ENCODE measurements at places on chromosomes 3 and 15.

- no peak for DNase-seq
Observed at GRCh38 chr3:183178833-183179549, 16.5 kb upstream of the LAMP3 start.

DNA sequence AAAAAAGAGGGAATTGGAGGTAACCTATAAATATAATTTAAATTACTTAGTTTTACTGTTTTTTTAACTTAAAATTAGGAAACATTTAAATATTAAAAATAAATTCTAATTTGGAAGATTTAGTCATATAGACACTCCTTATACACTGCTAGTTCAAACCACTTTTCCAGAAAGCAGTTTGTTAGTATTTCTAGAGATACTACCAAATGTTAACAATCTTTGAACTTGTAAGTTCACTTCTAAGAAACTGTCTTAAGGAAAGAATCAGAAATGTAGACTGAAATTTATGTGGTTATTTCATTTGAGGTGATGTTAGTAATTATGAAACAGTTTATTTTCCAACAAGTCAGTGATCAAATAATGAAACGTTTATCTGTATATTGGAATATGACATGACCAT, 22.7 kb downstream of the CTDSPL2 start:
- DNase-seq: no peak

- no peak for DNase-seq
Observed at GRCh38 chr15:93154666-93155065, 65.7 kb upstream of the RGMA start.

DNA sequence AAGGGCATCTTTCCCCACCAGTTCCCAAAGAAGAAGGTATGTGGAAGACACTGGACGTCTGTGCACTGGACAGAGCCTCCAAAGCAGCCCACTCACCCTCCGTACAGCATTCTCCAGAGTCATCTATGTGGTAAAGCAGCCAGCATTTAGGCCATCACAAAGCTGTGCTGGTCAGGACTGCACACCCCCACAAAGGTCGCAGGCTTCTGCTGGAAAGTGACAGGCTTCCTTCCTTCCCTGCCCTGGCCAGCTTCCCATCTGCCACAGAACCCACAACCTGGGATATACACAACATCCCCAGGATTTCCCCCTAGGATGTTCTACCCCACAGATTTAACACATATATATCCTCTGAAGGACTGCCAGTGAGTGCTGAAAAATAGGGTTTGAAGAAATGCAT, 64.6 kb upstream of the GALNT15 start:
- no peak for DNase-seq

DNA sequence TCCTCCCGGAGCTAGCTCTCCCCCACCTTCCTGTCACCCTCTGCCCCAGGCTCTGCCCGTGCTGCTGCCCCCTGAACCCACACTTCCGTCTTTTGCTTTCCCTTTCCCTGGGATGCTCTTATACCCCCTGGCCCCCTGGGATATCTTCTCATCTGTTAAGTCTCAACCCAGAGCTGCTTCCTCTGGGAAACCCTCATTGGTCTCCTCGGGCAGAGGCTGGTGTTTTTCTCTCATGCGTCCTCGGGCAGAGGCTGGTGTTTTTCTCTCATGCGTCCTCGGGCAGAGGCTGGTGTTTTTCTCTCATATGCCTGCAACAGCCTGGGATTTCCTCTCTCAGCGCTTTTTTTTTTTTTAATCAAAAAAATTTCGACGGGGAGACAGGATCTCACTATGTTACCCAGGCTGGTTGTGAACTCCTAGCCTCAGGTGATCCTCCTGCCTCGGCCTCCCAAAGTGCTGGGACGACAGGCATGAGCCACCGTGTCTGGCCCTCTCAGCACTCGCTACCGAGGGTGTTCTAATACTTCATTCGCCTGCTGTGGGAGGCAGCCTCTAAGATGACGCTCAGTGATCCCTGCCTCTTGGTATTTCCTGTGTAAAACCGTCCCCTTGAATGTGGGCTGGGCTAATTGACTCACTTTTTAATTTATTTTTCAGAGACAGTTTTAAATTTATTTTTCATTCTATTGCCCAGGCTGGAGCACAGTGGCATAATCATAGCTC, 62.7 kb upstream of the TFRC start:
- no peak for DNase-seq

GRCh38 chr15:69660658-69661405, 208.2 kb downstream of the RPLP1 start:
- no peak for DNase-seq

DNA sequence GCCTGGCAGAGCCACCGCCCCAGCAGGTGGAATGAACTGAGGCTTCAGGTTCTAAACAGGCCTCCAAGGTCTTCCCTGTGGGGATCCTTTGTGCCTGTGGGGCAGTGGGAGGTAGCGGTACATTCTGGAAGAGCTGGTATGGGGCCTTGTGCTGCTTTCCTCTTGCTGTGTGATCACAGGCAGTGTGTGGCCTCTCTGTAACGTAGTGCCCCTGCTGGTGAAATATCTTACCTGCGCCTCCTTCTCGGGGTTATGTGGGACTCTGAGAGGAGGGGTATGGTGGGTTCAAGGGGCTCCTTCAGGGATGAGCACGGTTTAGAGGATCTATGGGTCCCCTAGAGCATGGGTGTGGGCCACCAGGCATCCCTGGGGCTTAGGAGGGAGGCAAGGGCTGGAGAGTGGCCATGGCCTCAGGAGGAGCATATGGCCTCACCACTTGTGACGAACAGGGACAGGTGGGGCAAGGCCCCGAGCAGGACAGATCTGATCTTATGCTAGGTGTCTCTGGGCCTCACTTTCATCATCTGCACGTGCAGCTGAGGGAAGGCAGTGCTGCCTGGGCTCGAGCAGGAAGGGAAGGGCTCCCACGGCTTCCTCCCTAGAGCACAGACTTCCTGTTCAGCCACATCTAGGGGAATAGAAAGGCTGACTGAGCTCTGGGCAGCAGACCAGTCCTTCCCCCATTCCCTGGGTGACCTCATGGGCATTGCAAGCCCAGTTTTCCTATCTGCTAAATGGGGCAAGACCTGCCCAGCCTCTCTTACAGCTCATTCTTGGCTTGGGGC, 1.9 kb upstream of the ALS2CL start:
- no peak for DNase-seq

GRCh38 chr3:127410137-127410488, 122.3 kb upstream of the PRR20G start:
- DNase-seq: no peak

GRCh38 chr3:188949996-188950395, 221.8 kb upstream of the TPRG1 start:
- no peak for DNase-seq

DNA sequence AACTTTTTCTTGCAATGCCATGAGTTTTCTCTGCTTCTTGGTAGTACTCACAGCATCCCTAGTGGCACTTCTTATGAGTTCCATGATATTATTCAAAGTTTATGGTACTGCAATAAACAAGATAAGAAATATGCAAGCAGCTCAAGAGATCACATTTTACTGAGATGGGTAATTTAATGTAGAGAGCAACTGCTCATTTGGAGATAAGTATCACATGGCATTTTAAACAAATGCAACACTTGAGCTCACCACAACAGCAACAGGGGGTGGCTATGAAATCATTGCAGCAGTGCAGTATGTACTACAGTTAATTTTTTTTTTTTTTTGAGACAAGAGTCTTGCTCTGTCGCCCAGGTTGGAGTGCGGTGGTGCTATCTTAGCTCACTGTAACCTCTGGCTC, 85.1 kb downstream of the WDR49 start:
- DNase-seq: no peak

GRCh38 chr15:70234256-70234905, 136.7 kb upstream of the TLE3 start:
- peak; percentile 14 for DNase-seq

DNA sequence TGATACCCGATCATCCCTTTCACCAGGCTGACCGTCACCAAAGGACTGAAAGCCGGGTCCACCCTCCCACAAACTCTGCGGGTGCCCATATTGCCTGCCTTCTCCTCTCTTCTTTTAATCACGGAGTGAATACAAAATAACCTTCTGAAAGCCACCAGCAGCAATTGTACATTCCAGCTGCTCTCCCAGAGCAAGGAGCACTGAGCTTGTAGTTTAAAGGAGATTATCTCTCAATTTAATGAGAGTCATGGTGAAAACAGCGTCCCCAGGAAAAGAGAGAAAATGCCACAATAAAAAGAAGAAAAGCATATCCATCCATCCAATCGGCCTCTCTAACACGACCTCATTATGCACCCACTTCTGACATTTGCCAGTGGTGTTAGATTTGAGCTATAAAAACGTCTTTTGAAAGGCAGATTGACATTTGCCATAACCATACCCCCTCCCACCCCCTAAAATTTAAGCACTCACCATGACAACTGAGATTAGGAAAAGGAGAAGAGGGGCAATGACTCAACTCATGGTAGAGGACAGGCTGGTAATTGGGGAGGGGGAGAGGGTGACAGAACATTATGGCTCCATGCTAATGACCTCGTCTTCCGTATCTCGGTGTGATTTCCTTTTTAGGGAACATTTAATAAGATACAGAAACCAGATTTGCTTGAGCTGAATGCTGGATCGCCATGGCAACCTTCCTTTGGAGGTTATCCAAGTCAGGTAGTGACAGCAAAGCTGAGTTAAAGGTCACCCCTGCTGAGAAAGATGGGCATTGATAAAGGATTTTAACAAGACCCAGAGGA, 106.2 kb downstream of the ST8SIA2 start:
- DNase-seq: no peak

GRCh38 chr3:46995901-46996562, 16.6 kb downstream of the NBEAL2 start:
- peak; percentile 64 for DNase-seq

DNA sequence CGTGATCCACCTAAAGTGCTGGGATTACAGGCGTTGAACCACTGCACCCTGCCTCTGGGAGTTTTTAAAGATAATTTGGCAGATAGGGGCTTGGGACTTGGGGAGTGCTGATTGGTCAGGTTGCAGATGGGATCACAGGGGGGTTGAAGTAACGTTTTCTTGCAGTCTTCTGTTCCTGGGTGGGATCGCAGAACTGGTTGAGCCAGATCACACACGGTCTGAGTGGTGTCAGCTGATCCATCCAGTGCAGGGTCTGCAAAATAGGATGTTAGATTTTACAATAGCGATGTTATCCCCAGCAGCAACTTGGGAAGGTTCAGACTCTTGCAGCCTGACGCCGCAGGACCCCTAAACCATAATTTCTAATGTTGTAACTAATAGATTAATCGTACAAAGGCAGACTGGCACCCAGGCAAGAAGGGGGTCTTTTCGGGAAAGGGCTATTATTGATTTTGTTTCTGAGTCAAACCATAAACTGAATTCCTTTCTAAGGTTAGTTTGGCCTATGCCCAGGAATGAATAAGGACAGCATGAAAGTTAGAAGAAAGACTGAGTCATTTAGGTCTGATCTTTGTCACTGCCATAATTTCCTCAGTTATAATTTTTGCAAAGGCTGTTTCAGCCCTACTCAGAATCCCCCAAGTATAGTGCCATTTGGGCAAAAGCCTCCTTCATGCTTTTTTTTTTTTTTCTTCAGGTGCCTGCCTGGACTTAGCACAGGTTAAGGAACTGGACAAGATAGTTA, 1.5 kb upstream of the CA12 start:
- DNase-seq: peak; percentile 22

- no peak for DNase-seq
Observed at GRCh38 chr3:58106640-58107039, 98.4 kb downstream of the FLNB start.

DNA sequence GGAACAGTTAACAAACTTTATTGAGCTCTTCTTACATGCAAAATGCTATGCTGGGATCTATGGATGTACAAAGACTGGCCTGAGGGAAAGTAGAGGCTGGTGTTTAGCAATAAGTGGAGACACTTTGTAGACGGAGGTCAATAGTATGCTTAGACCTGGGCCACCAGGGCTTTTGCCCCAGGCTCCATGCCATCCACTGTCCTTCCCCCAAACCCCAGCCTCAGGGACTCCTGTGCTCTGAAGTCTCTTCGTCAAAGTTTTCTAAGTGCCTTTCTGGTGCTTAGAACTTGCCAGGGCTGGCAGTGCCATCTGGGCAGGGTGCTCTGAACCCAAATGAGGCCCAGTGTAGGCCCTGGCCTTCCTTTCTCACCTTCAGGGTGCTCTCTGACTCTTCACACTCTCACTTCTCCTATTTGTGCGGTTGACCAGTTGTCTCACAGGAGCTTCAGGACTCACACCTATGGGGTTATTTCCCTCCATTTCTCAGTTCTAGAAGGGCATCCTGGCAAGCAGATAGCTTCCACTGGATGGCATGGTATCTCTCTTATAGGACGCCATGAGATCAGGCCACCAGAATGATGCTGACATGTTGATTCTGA, 21.8 kb upstream of the KCNAB1 start:
- no peak for DNase-seq

DNA sequence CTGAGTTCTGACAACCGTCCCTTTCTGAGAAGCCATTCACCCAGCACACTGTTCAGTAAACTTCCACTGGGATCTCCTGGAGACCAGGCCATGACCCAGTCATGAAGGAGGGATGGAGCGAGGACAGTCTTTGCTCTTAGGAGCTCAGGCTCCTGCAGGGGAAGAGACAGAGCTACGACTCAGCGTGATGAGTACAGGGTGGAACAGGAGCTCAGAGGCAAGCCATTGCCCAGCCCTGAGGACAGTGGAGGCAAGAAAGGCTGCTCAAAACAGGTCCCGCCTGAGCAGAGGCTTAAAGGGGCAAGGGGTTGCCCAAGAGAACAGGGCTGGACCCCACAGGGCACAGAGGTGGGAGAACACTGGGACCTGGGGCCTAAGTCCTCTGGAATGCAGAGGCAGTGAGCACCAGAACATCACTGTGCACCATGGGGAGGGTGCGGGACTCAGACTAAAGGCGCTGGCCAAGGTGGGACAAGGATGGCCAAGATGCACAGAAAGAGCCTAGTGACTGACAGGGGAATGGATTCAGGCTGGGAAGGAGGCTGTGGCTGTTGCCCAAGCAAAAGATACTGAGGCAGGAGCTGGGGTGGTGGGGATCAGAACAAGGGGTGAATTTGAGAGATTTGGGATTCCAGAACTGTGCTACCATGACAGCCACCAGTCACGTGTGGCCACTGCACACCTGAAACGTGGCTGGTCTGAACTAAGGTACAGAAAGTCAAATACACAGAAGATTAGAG, 25.8 kb downstream of the TMEM43 start:
- DNase-seq: no peak

DNA sequence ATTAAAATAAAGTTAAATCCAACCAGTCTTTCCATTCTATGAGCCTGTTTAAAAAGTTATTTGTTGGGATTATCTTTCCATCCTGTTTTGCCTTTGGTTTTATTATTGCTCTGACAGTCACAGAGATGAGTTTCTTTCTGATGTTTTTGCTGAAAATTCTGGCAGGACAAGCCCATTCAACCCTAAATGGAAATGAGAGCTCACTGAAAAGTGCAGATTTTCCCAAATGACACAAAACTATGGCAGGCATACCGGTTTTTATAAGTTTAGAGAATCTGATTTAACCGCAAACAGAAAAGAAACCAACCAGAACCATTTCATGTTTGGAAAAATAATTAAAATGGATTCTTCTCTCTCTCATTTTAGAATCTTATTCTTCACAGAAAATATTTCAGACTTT, 238.1 kb upstream of the SGO1 start:
- no peak for DNase-seq

- DNase-seq: no peak
Observed at GRCh38 chr3:183265157-183265642, 12.1 kb downstream of the B3GNT5 start.

GRCh38 chr3:184740509-184741258, 28.8 kb upstream of the MAGEF1 start:
- DNase-seq: peak; percentile 70

- no peak for DNase-seq
Observed at GRCh38 chr3:36714343-36715086, 49.8 kb downstream of the DCLK3 start.

All from RWPE2 (cell line).